Upper lobe of right lung (tissue), 1 donor: ENCODE measurements at places on chromosomes 4 and X. TPM values are rescaled to one million over a fixed set of nuclear protein-coding genes. Genes with fewer than 3 reads are reported as not detected.

Gene S100G
- not detected for total RNA-seq

Gene SORBS2
- total RNA-seq, result 44.9 TPM

Gene TLR8
- 17.8 TPM for total RNA-seq

Gene SPARCL1
- 369 TPM for total RNA-seq

Gene CLNK
- total RNA-seq, result 0.35 TPM

Gene STATH
- not detected for total RNA-seq

Gene ADH1A
- 3.6 TPM for total RNA-seq

Gene ESX1
- not detected for total RNA-seq

Gene C4orf36
- total RNA-seq, result 2.3 TPM

Gene RRH
- not detected for total RNA-seq

Gene TMEM33
- total RNA-seq, result 71.3 TPM

Gene ASB5
- not detected for total RNA-seq

Gene TRIML1
- not detected for total RNA-seq

Gene PRR32
- not detected for total RNA-seq

Gene GABRB1
- not detected for total RNA-seq

Gene GLOD5
- 2.6 TPM for total RNA-seq

Gene LONRF3
- 24.4 TPM for total RNA-seq

Gene LRCH2
- 7.1 TPM for total RNA-seq

Gene RASSF6
- total RNA-seq, result 3.1 TPM

Gene HSFX2
- total RNA-seq, result not detected

Gene USP17L5
- not detected for total RNA-seq

Gene ETDA
- not detected for total RNA-seq

Gene HTT
- total RNA-seq, result 73.6 TPM

Gene BEND4
- 0.43 TPM for total RNA-seq

Gene HOPX
- total RNA-seq, result 520 TPM

Gene SEC31A
- total RNA-seq, result 199 TPM

Gene TRIML2
- not detected for total RNA-seq

Gene REPS2
- 18.9 TPM for total RNA-seq

Gene FHDC1
- total RNA-seq, result 25.7 TPM

Gene ASB12
- 0.32 TPM for total RNA-seq

Gene LANCL3
- total RNA-seq, result 1.4 TPM

Gene SOX3
- not detected for total RNA-seq

Gene DRD5
- not detected for total RNA-seq

Gene MAGEE1
- total RNA-seq, result 2.6 TPM

Gene NLGN3
- total RNA-seq, result 0.69 TPM

Gene ZAR1
- 0.55 TPM for total RNA-seq

Gene OTUD5
- total RNA-seq, result 42.6 TPM

Gene MOB1B
- total RNA-seq, result 34.2 TPM

Gene GC
- not detected for total RNA-seq

Gene CT45A1
- not detected for total RNA-seq

Gene AWAT2
- total RNA-seq, result 0.26 TPM

Gene ALPK1
- 34.3 TPM for total RNA-seq

Gene SH3RF1
- total RNA-seq, result 33.8 TPM

Gene SLC6A8
- 8.0 TPM for total RNA-seq

Gene SH3TC1
- total RNA-seq, result 71.7 TPM

Gene BGN
- 205 TPM for total RNA-seq
